ENCODE measurements at places on chromosomes 1 and 21. TPM values are rescaled to one million over a fixed set of nuclear protein-coding genes. Genes with fewer than 3 reads are reported as not detected.

DNA sequence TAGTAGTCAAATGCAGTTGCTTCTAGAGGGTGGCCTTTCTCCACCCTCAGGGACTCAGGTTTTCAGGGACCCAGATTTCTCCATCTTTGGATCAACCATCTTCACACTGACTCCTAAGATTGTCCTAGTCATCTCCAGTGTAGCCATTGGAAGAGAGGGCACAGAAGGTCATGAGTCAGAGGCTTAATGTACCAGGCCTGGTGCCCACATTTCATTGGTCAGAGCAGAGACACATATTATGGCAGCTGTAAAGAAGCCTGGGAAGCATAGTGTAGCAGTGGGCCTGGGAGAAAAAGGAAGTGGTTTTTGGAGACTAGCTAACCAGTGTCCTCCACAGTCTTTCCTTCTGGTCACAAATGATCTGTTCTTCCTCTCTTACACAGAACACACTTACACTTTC is 122.5 kb downstream of the GIPC2 start:
- no peaks in the 10 kb centered on the region for H3K4me1 ChIP-seq
- H3K36me3 ChIP-seq: no peaks in the 10 kb centered on the region
- H3K4me3 ChIP-seq: no peak overlapping the region
- DNase-seq: no peak
- no peak overlapping the region for H3K27ac ChIP-seq

GRCh38 chr21:29940361-29940760 is 565 bp upstream of the GRIK1 start:
- H3K4me1 ChIP-seq: no peaks in the 10 kb centered on the region
- H3K36me3 ChIP-seq: peaks cover 6% of the 10 kb centered on the region
- no peak for DNase-seq
- H3K4me3 ChIP-seq: no peak overlapping the region

DNA sequence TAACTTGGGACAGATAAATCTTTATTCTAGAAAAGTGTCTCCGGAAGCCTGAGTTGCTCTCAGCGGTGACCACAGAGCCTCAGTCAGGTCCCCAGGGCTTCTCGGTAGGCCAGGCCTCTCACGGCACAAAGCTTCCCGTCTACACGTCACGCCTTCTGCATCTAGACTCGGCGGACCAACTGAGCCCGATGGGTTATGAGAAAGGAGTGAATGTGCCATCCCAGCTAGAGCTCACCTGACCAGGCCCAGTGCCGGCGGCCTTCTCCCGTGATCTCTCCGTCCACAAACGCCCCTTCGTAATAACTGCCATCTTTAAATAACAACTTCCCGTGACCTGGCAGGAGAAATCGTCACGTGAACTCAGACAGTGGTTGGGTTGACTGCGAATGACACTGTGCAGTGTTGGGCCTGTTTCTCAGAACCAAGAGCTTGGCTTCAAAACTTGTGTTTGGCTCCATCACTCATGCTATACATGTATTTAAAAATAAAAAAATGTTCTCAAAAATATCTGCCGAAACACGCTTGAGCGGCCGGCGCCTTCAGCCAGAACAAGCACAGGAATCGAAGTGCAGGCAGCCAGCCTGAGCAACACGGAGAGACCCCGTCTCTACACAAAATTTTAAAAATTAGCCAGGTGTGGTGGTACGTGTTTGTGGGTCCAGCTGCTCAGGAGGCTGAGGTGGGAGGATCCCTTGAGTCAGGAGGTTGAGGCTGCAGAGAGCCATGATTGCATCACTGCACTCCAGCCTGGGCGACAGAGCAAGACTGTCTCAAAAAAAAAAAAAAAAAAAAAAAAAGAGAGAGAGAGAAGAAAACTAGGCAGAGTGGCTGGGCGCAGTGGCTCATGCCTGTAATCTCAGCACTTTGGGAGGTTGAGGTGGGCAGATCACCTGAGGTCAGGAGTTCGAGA is 3.1 kb downstream of the MORN1 start:
- no peaks in the 10 kb centered on the region for H3K27me3 ChIP-seq
- H3K36me3 ChIP-seq: no peaks in the 10 kb centered on the region
- DNase-seq: peak; percentile 28
- H3K4me3 ChIP-seq: no peak overlapping the region
- peaks cover 16% of the 10 kb centered on the region for H3K4me1 ChIP-seq

DNA sequence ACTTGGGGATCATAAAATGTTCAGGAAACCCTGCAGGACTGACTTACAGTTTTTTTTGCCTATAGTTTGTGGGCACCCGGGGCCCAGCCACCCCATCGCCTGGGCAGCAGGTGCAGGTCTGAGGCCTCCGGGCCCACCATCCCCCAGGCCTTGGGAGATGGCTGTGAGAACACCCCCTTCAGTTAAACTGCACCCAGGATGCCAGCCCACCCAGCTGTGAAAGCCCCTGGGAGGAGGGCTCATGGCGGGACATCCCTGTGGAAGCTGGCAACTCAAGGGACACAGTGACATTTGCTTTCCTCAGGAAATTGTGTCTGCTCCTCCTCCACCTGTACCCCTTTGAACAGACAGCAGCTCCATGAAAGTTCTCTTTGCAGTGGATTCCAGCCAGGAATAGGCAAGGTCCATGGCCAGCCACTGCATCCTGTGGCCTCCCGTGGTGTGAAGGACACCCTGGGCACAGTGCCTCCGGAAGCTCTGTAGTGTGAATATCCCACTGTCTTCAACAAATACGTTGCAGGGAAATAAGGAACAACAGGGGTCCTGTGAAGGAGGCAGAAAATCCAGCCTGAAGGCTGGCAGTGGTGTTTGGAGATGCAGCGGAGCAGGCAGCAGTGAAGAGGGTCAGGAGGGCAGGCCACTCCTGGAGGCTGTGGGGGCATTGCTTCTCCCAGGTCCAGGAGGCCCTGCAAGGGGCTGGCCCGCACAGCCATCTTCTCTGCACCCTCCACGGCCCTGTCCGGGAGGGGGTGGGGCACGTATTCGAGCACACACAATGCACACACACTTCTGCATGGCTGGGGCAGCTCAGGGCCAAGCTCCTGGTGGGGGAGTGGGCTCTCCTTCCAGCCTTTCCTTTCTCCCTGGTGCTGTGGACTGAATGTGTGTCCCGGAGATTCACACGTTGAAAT is 2.1 kb upstream of the OBSCN start:
- no peak overlapping the region for H3K4me3 ChIP-seq
- no peaks in the 10 kb centered on the region for H3K27me3 ChIP-seq
- no peaks in the 10 kb centered on the region for H3K4me1 ChIP-seq

DNA sequence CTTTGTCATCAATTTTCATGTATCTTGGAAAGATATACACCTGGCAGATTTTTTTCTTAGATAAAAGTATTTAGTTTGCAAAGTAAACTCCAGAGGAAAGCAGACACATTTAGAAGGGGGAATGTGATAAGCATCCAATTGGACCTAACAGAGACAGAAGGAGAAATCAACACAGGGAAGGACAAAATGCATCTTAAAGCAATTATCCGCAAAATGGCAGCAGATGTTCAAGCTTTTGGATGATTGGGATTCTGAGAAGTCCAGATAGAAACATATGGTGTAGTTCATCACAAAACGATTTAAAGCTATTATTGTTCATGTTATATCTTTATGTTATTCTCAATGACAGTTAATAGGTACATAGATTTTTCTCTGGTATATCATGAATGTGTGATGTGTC is 1153.1 kb upstream of the B3GALT2 start:
- no peaks in the 10 kb centered on the region for H3K4me1 ChIP-seq
- H3K27me3 ChIP-seq: no peaks in the 10 kb centered on the region
- H3K27ac ChIP-seq: no peak overlapping the region
- no peak for DNase-seq

DNA sequence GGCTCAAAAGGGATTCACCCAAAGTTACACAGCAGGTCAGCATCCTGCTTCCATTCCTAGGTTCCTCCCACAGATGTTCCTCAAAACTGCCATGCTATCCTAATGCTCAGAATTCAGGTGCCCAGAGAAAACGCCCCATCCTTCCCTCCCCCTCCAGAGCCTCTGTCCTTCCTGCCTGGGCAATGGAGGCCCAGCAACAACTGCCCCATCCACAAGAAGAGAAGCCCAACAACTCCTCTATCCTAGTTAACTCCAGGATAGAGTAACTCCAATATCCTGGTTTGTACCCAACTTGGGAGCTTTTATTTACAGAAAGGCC is 16.9 kb downstream of the COL9A2 start:
- no peaks in the 10 kb centered on the region for H3K27me3 ChIP-seq
- no peak overlapping the region for H3K4me3 ChIP-seq
- DNase-seq: no peak
- no peaks in the 10 kb centered on the region for H3K36me3 ChIP-seq
- no peaks in the 10 kb centered on the region for H3K4me1 ChIP-seq

DNA sequence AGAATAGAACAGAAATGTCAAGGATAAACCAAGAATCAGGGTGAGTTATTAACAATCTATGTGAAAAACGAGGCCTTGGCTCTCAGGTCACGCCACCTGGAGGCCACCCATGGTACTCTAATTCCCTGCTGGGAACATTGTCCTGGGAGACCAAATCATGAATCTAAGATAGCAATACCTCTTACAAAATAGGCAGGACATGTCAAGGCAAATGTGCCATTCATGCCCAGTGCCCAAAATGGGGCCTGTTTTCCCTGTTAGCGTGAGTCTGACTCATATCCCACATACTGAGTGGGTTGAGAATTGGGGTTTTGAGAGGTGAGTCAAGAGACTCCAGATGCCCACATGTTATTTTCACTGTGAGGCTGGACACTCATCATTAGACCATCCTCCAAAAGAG is 380.8 kb downstream of the HHIPL2 start:
- peaks cover 19% of the 10 kb centered on the region for H3K4me1 ChIP-seq
- H3K36me3 ChIP-seq: peaks cover 8% of the 10 kb centered on the region
- DNase-seq: peak; percentile 65
- H3K4me3 ChIP-seq: no peak overlapping the region
- H3K27ac ChIP-seq: no peak overlapping the region
- H3K27me3 ChIP-seq: peaks cover 13% of the 10 kb centered on the region

- peak; percentile 65 for DNase-seq
- peaks cover 20% of the 10 kb centered on the region for H3K27me3 ChIP-seq
- H3K27ac ChIP-seq: no peak overlapping the region
- no peaks in the 10 kb centered on the region for H3K4me1 ChIP-seq
- H3K36me3 ChIP-seq: no peaks in the 10 kb centered on the region
Observed at GRCh38 chr1:20212685-20213331, 26.5 kb upstream of the PLA2G2C start.

GRCh38 chr1:99516141-99516540 is 129.8 kb upstream of the PALMD start:
- H3K4me3 ChIP-seq: no peak overlapping the region
- no peaks in the 10 kb centered on the region for H3K36me3 ChIP-seq
- H3K27ac ChIP-seq: no peak overlapping the region
- H3K4me1 ChIP-seq: no peaks in the 10 kb centered on the region

GRCh38 chr21:44924606-44925377 is 4.1 kb upstream of the ITGB2 start:
- peak overlapping the region; percentile 80 for H3K4me3 ChIP-seq
- DNase-seq: no peak
- H3K27ac ChIP-seq: peak overlapping the region; percentile 90

GRCh38 chr1:21956720-21957552 is 19.8 kb upstream of the HSPG2 start:
- H3K27ac ChIP-seq: no peak overlapping the region
- H3K27me3 ChIP-seq: peaks cover 3% of the 10 kb centered on the region
- no peak overlapping the region for H3K4me3 ChIP-seq
- DNase-seq: no peak

- DNase-seq: no peak
- peaks cover 40% of the 10 kb centered on the region for H3K4me1 ChIP-seq
- H3K27ac ChIP-seq: peak overlapping the region; percentile 39
- no peaks in the 10 kb centered on the region for H3K27me3 ChIP-seq
- peaks cover 11% of the 10 kb centered on the region for H3K36me3 ChIP-seq
- peak overlapping the region; percentile 83 for H3K4me3 ChIP-seq
Observed at GRCh38 chr1:38992412-38993111, 1.5 kb downstream of the AKIRIN1 start.

DNA sequence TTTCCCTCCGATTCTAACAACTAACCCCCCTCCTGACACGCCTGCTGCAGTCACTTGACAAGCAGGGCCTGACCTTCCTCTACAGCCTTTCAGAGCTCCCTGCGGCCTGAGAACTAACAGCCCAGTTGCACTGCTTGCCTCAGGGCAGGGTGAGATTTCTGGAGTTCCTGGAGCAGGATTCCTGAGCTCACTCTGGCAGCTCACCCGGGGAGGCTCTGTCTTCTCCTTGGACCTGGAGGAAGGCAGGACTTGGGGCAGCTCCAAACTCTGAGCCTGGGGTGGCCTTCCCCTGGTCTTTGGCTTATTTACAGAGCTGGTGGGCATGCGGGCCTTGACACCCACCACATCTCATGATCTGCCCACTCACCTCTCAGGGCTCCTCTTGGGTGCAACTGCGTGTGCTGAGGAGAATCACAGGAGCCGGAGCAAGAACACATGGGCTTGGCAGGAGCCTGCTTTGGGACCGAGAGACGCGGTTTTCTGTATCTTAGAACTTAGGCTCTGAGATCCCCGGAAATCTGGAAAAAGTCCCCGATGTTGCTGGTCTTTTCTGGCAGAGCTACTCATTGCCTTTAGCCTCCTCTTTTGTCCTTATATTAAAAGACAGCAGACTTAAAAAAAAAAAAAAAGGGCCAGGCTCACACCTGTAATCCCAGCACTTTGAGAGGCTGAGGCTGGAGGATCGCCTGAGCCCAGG is 13.1 kb upstream of the SLC25A34 start:
- no peak overlapping the region for H3K27ac ChIP-seq
- H3K4me1 ChIP-seq: no peaks in the 10 kb centered on the region
- H3K4me3 ChIP-seq: no peak overlapping the region

DNA sequence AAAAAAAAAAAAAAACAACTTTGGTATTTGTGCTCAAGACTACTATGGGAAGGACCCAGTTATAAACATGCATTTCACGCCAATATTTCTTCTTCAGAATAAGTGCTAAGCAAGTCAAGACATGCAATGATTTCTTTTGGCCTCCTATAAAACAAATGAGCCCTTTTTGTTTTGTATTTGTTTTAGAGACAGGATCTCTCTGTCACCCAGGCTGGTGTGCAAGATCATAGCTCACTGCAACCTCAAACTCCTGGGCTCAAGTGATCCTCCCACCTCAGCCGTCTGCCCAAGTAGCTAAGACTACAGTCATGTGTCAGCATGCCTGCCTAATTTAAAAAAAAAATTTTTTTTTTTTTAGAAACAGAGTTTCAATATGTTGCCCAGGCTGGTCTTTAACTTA is 348.7 kb downstream of the PCP4 start:
- no peak overlapping the region for H3K4me3 ChIP-seq
- no peaks in the 10 kb centered on the region for H3K27me3 ChIP-seq
- no peaks in the 10 kb centered on the region for H3K4me1 ChIP-seq
- H3K27ac ChIP-seq: no peak overlapping the region

GRCh38 chr1:178543290-178543607 is 30.3 kb downstream of the TEX35 start:
- no peak overlapping the region for H3K27ac ChIP-seq
- H3K4me3 ChIP-seq: peak overlapping the region; percentile 90

GRCh38 chr21:18157406-18157805 is 87.2 kb upstream of the CHODL start:
- no peak overlapping the region for H3K27ac ChIP-seq
- H3K4me1 ChIP-seq: peaks cover 45% of the 10 kb centered on the region
- H3K4me3 ChIP-seq: no peak overlapping the region
- peaks cover 3% of the 10 kb centered on the region for H3K27me3 ChIP-seq

The KRTAP20-3 gene
- total RNA-seq: not detected

The C2CD2 gene
- total RNA-seq: 1.4 TPM

The CFHR2 gene
- total RNA-seq: not detected

The FAM76A gene
- total RNA-seq: 11.4 TPM

The ATP6V0B gene
- 203 TPM for total RNA-seq

The PTGER3 gene
- total RNA-seq: 158 TPM

The GNAT2 gene
- total RNA-seq: not detected

The MYOC gene
- not detected for total RNA-seq

The IFT25 gene
- 61.8 TPM for total RNA-seq

The FMO3 gene
- not detected for total RNA-seq

The GPA33 gene
- total RNA-seq: not detected

The ADORA1 gene
- total RNA-seq: not detected

The SIPA1L2 gene
- total RNA-seq: 3.7 TPM

The USH2A gene
- not detected for total RNA-seq
